Stimulated activated CD4-positive, alpha-beta T cell treated with anti-CD3 and anti-CD28 coated beads, Interleukin-15, amount 100 ng/mL, for 1 hour (primary cell): ENCODE measurements at places on chromosomes 16 and 17.

DNA sequence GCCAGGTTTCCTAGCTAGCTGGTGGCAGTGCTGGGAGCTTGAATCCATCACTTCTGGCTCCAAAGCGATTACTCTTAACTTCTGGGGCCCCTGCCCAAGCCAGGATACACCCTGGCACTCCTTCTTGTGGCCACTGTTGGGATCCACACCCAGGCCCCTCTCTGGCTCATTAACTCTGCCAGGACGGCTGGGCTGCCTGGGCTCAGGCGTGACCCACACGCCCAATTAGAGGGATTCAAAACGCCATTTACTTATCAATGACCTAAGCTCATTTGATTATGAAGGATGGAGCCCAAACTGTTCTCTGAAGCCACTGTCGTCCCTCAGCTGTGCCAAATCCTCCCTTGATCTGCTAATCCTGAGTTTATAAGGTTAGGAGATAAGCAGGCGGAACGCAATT is 79.7 kb upstream of the BRD7 start:
- DNase-seq: no peak

DNA sequence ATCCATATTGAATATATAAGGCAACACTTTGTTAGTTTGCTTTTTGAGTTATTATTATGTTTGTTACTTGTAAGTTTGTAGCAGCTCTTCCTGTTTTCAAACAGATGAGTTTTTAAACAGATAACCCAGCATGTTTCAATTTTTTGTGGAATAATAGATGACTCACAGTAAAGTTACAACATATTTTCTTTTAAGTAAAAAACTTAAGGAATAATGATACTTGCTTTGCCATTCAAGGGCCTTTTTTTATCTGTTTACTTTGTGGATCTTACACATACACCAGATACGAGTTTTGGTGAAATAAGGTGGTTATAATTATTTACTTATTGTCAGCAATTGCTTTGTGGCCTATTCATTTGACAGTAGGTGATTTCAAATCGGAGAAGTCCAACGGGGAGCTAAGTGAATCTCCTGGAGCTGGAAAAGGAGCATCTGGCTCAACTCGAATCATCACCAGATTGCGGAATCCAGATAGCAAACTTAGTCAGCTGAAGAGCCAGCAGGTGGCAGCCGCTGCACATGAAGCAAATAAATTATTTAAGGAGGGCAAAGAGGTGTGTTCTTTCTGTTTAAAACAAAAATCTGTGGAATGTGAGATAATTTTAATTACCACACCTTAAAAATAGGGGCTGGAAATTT is 66.3 kb downstream of the BPTF start:
- no peak for DNase-seq

DNA sequence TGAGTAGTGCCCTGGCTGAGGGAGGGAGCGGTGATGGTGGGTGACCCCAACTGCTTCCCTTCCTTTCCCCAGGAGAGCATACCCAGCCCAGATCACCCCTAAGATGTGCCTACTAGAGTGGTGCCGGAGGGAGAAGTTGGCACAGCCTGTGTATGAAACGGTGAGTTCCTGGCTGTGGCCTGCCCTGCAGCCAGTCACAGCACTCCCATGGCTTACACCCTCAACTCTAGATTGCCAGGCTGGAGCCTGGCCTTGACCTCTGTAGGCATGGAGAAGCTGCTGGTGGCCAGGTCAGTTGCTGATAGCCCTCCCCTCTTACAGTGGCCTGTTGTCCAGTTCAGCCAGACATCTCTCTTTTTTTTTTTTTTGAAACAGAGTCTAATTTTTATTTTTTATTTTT is 8.6 kb upstream of the NFATC3 start:
- no peak for DNase-seq

- DNase-seq: no peak
Measured at GRCh38 chr16:28117168-28117565, 53.7 kb upstream of the GSG1L start.

DNA sequence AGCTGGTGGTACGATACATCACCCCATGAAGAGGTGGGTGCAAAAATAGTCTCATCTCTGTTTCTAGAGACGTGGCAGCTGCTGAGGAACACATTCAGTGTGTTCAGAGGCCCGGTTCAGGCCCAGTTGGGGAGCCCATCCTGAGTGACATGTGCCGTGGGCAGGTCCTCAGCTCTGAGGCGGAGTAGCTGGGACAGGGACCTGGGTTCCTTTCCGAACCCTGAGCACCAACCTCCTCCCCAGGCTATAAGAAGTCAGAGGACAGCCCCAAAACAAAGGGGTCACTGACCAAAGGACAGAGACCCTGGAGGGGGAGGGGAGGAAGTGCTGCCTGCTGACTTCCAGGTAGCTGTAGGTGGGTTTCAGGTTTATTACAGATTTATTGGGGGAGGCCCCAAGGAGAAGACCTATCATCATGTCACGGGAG is 5.1 kb downstream of the LDHD start:
- DNase-seq: no peak

GRCh38 chr17:51230306-51230705 is 29.5 kb downstream of the MBTD1 start:
- DNase-seq: no peak

- DNase-seq: no peak
Measured at GRCh38 chr17:41516830-41517283, 1.8 kb downstream of the KRT15 start.

GRCh38 chr17:6660101-6660500 is 8.5 kb downstream of the C17orf100 start:
- DNase-seq: no peak

DNA sequence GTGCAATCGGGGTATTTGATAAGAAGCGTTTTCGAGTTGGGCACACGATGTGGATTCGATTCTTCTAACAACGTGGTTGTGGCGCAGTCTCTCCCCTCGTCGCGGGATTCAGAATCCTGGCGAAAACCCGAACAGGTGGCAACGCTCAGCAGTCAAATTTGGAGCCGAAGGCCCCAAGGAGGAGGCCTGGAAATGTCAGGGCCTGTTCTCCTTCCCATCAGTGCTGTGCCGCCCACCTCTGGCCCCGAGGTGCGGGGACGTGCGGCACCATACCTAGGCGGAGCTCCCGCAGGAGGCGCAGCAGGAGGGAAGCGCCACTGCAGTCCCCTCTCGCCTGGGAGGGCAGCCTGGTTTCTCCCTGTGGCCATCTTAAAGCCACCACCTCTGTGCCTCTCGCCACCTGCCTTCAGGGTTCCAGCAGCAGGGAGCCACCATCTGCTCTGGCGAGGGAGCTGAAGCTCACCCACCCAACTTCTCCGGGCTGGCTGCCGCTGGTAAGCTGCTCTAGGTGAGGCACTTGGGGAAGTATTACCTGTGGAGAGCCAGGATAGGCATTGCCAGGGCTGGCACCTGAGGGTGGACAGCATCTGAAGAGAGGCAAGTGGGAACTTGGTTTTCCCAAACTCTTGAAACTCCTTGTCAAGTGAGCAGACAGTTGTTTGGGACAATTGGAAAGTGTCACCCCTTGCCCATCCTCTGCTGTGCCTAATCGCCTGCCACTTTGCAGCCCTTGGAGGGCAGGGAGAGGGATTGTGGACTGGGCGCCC is 2.6 kb upstream of the AATF start:
- no peak for DNase-seq

GRCh38 chr16:89113661-89114060 is 20.0 kb downstream of the ACSF3 start:
- DNase-seq: no peak

- no peak for DNase-seq
Measured at GRCh38 chr16:48158296-48158695, 2.5 kb upstream of the ABCC12 start.

DNA sequence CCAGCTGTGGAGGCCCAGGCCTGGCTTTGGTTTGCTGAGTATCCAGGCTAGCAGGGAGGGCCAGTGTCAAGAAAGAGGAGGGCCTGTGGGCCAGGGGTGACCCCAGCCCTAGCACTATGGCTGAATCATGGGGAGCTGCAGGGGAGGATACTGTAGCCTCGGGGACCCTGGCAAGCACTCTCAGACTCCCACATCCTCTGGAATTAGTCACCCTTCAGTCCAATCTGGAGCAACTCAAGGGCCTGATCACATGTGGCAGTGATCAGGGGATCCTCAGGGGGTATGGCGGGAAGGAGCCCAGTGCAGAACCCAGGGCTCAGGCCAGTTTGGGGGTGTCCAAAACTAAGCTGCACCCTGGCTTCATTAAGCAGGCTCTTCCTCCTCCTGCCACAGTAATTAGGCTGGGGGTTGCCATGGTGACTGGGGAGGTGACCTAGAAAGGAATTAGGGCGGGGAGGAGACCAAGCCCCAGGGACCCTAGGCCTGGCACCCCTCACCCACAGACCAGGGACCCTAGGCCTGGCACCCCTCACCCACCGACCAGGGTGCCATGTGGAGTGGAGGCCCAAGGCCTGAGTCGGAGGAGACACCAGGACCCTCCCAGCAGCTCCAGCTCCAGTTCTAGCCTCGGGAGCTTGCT is 5.8 kb downstream of the NLGN2 start:
- DNase-seq: no peak

DNA sequence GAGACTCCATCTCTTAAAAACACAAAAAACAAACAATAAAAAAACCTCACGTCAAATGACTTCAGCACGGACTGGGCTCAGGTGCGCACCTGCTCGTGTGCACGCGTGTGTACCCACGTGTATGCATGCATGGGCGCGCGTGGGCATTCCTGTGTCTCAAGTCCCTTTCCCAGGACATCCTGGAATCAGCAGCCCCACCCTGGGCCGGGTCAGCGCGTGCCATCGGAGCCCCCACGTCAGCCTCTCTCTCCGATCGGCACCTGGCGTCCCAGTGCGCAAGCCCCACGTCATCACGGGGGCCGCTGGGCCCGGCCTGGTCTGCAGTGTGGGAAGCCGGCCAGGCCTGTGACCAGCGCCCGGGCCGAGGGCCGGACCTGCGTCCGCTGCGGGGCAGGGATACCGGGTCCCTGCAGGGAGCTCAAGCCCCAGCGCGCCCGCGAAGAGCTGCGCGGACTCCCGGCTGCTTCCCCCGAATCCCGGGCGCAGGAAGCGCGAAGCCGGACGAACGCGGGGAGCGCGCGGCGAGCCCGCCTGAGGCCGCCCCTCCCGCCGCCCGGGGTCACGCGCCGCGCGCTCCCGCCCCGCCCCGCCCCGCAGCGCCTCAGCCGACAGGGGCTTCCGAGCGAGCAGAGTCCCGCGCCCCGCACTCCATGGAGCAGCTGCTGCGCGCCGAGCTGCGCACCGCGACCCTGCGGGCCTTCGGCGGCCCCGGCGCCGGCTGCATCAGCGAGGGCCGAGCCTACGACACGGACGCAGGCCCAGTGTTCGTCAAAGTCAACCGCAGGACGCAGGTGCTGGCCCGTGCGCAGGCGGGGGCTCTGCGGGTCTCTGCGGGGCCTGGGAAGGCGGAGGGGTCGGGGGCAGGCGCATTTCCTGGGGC is at the start of gene FN3K:
TSS of gene FN3K (plus strand) at position 629 of the 880 bp plus-strand sequence. CDS start at position 651, 22 bp downstream.
- DNase-seq: no peak

- DNase-seq: no peak
Measured at GRCh38 chr17:77610972-77611521, 347.5 kb upstream of the TNRC6C start.

DNA sequence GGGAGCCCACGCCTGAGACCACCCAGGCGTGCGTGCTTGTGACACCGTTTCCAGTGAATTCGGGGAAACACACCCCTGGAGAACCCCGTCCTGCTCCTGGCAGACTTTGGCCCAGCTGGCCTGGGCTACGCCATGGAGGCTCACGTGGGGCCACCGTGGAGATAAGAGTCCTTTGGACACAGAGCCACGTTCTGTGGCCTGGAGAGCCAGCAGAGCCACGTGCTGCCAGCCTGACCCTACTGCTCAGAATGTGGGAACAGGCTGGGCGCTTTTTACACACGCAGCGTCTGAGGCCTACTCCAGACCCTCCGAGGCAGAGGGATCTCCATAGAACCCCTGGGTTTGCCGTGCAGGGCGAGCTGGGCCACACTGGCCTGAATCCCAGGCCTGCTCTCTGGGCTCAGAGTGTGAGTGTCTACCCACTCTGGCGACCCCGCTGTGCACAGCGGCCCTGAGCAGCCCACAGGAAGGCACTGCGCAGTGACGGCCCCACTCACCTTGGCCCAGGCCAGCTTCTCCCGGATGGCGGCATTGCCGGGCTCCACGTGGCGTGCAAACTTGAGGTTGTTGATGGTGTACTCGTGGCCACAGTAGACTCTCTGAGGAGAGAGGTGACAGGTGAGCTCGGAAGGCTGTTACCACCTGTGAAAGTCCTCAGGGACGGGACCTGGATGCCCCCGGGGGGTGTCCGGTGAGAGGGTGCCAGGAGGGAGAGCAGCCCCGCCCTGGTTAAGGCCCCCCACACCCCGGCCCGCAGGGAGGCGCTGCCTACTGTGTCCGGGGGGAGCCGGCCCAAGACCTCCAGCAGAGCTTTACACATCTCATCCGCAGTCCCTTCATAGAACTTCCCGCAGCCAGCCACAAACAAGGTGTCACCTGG is 10.0 kb downstream of the HAGH start:
- DNase-seq: no peak

GRCh38 chr17:39164675-39165143 is 1.3 kb downstream of the ARL5C start:
- peak; percentile 39 for DNase-seq

DNA sequence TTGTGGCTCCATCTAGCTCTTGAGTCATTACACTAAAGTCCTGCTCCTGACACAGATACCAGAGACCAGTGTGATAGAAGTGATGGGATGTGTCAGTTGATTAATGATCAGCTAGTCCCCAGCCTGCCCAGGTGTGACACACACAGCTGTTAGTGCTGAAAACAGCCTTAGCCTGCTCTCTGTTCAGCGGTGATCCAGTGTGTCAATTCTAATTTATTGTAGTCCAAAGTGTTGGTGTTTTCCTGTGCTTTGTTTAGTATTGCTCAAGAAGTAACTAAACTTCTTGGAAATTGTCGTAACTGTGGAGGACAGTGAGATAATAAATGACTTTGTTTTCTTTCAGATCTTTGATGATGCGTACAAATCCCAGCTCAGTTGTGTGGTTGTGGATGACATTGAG is 92.3 kb downstream of the WNT3 start:
- DNase-seq: no peak

GRCh38 chr17:59004338-59005111 is 102.2 kb downstream of the TRIM37 start:
- peak; percentile 41 for DNase-seq

DNA sequence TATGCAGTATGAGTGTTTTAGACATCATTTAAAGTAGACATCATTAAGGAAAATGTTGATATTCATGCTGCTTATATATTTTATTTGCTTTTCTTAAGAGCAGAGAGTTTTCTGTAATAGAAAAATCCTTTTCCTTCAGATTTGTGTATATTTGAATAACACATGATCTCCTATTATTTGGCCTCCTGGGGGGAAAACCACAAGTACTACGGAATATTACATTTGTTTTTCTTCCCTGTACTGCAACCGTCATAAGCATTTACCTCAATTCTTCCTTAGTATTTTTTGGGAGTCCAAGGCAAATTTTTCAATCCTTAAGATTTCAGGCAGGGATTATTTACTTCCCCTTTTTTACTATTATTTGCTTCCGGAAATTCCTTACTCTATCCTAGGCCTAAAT is 6.0 kb downstream of the RSPRY1 start:
- DNase-seq: no peak

- no peak for DNase-seq
Measured at GRCh38 chr17:8910969-8911604, 43.6 kb upstream of the PIK3R6 start.

DNA sequence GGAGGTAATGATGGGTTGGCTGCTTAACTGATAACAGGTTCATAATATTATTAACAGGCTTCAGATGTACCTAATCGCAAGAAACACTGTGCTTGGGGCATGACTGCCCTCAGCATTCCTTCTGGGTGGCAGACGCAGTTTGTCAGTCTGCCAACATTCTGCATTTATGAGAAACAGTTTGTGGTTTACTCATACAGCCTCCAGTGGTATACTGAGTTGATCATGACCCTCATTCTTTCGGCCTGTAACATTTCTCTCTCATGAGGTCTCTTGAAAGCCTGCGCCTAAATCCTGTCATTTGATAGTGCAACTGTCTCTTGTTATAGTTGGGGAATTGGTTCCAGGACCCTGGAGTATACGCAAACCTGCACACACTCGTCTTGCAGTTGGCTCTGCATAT is 4.9 kb upstream of the RUSF1 start:
- no peak for DNase-seq
